ENCODE measurements at places on chromosomes 12 and 14. TPM values are rescaled to one million over a fixed set of nuclear protein-coding genes. Genes with fewer than 3 reads are reported as not detected.

Gene BDKRB2
- 1.9 TPM for total RNA-seq

Gene RIMBP2
- not detected for total RNA-seq

Gene ANKS1B
- 0.45 TPM for total RNA-seq

Gene CNTN1
- total RNA-seq, result 41.5 TPM

Gene TAS2R31
- total RNA-seq, result not detected

Gene TAS2R30
- total RNA-seq, result not detected

Gene YLPM1
- 43.7 TPM for total RNA-seq

Gene CCDC38
- not detected for total RNA-seq

Gene FOXN4
- not detected for total RNA-seq

Gene OR6C2
- total RNA-seq, result not detected

Gene GAS2L3
- 6.9 TPM for total RNA-seq

Gene WSCD2
- not detected for total RNA-seq

Gene FSCB
- not detected for total RNA-seq

Gene TTC6
- total RNA-seq, result 0.33 TPM

Gene ACRBP
- 0.45 TPM for total RNA-seq

Gene JDP2
- total RNA-seq, result 40.9 TPM

Gene PFDN5
- 605 TPM for total RNA-seq

Gene CHST11
- total RNA-seq, result 23.6 TPM

Gene CLEC6A
- not detected for total RNA-seq

Gene LIN52
- 5.7 TPM for total RNA-seq

Gene NUMB
- 40.1 TPM for total RNA-seq

Gene CFAP251
- 0.88 TPM for total RNA-seq

Gene PRKAB1
- 32.5 TPM for total RNA-seq

Gene FZD10
- total RNA-seq, result not detected

Gene INSM2
- total RNA-seq, result not detected

Gene NAP1L1
- 523 TPM for total RNA-seq

Data from A549 treated with ZK216348 at 1 μM for 4 hours (cell line).